ENCODE measurements at places on chromosomes 16 and 17. TPM values are rescaled to one million over a fixed set of nuclear protein-coding genes. Genes with fewer than 3 reads are reported as not detected.

DNA sequence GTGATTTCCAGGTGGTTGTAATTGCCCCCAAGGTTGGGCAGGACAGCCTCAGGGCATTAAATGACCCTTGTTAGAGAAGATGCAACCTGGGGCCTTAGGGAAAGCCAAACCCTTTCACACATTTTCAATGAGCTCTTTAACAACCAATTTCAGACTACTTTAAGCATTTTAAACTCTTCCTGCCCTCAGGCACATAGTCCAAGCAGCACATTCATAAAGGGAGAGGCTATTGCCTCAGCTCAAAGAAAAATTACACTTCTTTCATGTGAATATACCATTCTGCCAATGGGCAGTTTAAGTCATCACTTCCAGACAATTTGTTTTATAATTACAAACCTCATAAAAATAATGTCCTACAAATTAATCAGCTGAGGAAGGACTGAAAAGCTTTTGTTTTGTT, 544.5 kb downstream of the NPIPA7 start:
- DNase-seq = no peak
- H3K4me3 ChIP-seq = no peak overlapping the region
- no peaks in the 10 kb centered on the region for H3K36me3 ChIP-seq
- no peaks in the 10 kb centered on the region for H3K4me1 ChIP-seq
- H3K27ac ChIP-seq = no peak overlapping the region

DNA sequence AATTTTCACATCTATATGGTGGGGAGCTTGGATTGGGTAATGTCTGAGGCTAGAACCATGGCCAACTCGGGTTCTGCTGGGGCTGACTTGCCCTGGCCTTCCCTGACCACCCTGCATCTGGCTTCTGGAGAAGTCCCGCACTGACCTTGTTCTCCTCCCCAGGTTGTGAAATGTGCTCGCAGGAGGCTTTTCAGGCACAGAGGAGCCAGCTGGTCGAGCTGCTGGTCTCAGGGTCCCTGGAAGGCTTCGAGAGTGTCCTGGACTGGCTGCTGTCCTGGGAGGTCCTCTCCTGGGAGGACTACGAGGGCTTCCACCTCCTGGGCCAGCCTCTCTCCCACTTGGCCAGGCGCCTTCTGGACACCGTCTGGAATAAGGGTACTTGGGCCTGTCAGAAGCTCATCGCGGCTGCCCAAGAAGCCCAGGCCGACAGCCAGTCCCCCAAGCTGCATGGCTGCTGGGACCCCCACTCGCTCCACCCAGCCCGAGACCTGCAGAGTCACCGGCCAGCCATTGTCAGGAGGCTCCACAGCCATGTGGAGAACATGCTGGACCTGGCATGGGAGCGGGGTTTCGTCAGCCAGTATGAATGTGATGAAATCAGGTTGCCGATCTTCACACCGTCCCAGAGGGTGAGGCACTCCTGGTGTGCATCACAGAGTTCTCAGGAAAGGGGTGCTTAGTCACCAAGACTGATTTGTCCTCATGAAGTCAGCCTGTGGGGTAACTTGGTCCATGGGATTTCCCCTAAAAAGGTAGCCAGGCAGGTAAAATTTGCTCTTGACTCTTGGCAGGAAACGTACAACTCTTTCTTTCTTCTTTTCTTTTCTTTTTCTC, 6.1 kb downstream of the NOD2 start:
- no peaks in the 10 kb centered on the region for H3K36me3 ChIP-seq
- no peaks in the 10 kb centered on the region for H3K27me3 ChIP-seq
- H3K4me1 ChIP-seq = peaks cover 44% of the 10 kb centered on the region
- no peak overlapping the region for H3K4me3 ChIP-seq
- DNase-seq = peak; percentile 46

DNA sequence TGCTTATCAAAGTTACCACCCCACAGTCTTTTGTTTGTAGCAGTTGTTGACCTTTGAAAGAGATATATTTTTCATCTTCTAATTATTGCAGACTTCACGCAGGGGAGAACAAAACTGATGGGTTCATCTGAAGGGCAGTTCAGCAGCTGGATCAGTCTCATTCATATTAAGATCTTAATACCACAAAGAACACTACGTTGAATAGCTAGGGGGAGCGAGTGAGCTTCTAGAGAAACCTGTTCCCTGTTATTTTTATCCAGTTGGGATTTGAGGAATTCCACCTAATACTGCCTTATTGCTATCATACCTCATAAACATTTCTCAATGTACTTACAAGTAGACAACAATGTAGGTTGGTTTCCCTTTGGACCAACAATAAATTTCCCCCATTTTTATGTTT, 306.1 kb upstream of the KIF2B start:
- no peaks in the 10 kb centered on the region for H3K27me3 ChIP-seq
- no peak for DNase-seq
- H3K27ac ChIP-seq = no peak overlapping the region

GRCh38 chr16:72397876-72398275, 225.9 kb upstream of the PMFBP1 start:
- H3K27me3 ChIP-seq = no peaks in the 10 kb centered on the region
- no peak overlapping the region for H3K4me3 ChIP-seq
- DNase-seq = no peak
- H3K27ac ChIP-seq = no peak overlapping the region
- H3K4me1 ChIP-seq = no peaks in the 10 kb centered on the region
- H3K36me3 ChIP-seq = no peaks in the 10 kb centered on the region

- H3K4me3 ChIP-seq = no peak overlapping the region
- no peaks in the 10 kb centered on the region for H3K36me3 ChIP-seq
- no peak overlapping the region for H3K27ac ChIP-seq
- no peak for DNase-seq
Observed at GRCh38 chr17:79587945-79588344, 22.9 kb downstream of the RBFOX3 start.

DNA sequence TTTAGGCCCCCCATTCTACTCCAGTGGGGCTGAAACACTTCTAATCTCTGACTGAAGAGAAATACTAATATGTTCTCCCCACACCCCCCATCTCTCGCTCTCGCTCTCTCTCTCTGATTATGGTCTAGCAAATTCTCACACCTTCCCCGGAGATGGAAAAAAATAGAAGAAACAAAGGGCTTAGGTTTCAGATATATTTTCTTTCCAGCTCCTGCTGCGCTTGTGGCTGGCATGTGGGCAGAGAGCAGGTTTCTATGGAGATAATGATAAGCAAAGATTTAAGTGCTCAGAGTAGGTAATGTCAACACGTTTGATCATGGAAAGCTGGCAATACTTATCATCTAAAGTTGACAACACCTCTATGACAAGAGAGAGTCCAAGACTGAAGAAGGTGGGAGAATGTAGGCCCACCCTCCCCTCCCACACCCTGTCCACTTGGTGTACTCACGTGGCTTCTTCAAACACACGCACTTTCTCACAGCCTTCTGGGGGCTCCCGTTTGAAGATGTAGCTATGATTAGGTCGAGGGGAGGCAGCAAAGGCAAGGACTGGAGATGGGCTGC, 8.0 kb upstream of the SLC35B1 start:
- DNase-seq = peak; percentile 41
- no peaks in the 10 kb centered on the region for H3K27me3 ChIP-seq
- H3K36me3 ChIP-seq = peaks cover 37% of the 10 kb centered on the region
- H3K4me3 ChIP-seq = no peak overlapping the region
- H3K4me1 ChIP-seq = peaks cover 49% of the 10 kb centered on the region
- H3K27ac ChIP-seq = peak overlapping the region; percentile 66

DNA sequence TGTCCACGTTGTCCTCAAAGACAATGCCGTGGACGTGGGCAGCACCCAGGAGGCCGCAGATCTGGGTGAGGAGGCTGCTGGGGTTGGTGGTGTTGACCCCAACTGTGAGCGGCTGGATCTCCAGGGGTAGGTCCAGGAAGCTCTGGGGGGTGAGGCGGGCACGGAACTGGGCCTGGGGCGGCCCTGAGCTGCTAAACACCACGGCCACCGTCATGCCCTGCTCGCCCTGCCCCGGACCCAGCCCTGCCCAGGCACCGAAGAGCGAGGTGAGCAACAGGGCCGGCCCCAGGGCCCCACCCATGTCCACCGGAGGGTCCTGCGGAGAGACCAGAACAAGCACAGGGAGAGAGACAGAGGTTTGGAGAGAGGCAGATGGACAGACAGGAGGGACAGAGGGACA, 4.9 kb downstream of the GRIN2C start:
- no peaks in the 10 kb centered on the region for H3K36me3 ChIP-seq
- H3K27ac ChIP-seq = no peak overlapping the region
- no peak overlapping the region for H3K4me3 ChIP-seq
- H3K4me1 ChIP-seq = no peaks in the 10 kb centered on the region
- DNase-seq = no peak

- H3K27me3 ChIP-seq = no peaks in the 10 kb centered on the region
- H3K36me3 ChIP-seq = no peaks in the 10 kb centered on the region
- no peaks in the 10 kb centered on the region for H3K4me1 ChIP-seq
- no peak overlapping the region for H3K4me3 ChIP-seq
- DNase-seq = no peak
Observed at GRCh38 chr17:69678206-69678605, 263.7 kb downstream of the MAP2K6 start.

DNA sequence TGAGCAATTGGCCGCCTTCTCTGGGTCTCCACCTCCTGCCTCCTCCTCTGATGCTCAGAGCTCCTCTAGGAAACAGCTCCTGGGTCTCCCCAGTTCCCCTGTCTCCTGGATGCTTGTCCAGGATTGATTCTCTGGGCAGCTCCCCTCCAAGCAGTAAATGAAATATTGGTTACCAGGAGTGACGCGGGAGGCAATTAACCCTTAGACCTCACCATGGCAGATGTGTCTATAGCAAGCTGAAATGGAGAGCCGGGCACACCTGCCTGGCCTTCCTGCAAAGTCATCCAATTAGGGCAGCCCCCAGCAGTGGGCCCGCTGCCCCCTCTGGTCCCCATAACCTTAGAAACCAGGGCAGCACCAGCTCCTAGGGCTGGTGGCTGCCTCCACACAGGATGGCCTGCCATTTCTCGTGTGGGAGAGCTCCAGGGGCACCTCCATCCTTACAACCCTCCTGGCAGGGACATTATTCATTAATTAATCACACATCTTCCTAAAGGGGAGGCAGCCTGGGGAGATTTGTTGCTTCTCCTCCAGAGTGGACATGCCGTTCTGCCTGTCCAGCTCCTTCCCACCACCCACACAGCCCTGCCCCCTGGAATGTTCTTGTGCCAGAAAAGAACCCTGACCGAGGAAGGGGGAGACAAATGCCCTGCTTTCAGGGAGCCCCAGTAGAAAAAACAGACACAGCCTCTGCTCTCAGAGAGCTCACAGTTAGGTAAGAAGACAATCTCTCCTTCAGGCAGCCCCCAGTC, 8.3 kb upstream of the KIF18B start:
- no peaks in the 10 kb centered on the region for H3K4me1 ChIP-seq
- H3K27me3 ChIP-seq = peaks cover 4% of the 10 kb centered on the region
- no peak overlapping the region for H3K4me3 ChIP-seq
- H3K36me3 ChIP-seq = no peaks in the 10 kb centered on the region
- no peak overlapping the region for H3K27ac ChIP-seq
- DNase-seq = no peak

DNA sequence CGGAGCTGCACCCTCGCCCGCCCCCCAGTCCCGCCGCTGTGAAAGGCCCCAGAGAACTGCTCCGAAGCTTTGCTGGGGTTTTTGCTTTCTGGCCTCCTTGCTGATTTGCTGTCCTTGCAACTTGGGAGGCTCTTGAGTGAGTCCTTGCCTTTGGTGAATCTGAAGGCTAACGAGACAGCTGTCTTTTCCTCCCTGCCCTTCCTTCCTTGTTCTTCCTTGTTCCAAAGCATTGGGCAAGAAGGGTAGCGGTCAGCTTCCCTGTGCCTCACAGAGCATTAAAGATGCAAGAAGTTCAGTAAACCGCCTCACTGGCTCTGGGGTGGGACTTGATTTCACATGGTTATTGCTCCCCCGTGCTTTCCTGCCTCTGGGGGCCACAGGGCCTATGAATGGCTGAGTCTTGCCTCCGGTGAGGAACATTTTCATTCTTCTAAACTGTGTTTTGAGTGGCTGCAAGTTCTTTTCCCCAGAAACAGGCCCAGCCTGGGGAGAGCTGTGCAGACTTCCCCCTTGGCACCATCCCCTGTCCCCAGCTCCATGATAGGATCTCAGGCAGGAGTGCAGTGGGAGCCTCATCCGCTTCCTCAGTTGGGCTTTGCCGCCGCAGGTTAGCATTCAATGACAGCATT, 1.4 kb downstream of the YPEL2 start:
- no peak for DNase-seq
- no peaks in the 10 kb centered on the region for H3K36me3 ChIP-seq
- peak overlapping the region; percentile 77 for H3K27ac ChIP-seq
- peaks cover 46% of the 10 kb centered on the region for H3K4me1 ChIP-seq
- peak overlapping the region; percentile 67 for H3K4me3 ChIP-seq
- no peaks in the 10 kb centered on the region for H3K27me3 ChIP-seq

DNA sequence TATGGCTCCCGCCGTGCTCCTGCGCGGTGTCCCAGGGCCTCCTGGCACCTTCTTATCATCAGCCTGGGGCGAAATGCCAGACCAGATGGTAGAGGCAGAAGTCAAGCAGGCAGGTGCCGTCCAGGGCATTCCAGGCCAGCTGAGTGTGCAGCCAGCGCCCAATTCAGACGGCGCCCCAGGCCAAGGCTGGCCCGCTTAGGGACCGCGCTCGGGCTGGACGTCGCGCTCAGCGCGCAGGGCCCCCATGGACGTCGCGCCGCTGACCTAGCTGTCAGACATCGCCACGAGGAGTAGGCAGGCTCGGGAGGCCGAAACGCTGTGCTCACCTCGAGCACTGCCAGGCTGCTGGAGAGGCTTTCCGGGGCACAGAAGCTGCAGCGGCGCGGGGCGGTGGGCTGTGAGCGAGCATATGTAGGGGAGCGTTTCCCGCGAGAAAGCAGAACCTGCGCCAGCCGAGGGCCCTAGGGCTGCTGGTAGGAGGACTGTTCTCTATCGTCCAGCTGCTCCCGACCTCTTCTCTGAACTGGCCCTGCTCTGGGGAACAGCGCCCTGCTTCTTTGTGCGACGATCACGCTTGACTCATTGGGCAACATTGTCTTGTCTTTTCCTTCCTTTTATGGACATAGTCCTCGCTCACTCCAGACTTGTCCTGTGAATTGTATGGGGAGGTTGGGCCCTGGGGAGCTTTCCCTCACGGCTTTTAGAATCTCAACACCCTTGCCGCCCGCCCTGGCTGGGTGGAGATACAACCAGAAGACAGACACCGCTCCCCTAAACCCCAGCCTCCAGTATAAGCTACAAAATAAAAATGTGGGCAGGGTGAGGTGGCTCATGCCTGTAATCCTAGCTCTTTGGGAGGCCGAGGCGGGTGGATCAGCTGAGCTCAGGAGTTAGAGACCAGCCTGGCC, 8.4 kb upstream of the CA4 start:
- no peaks in the 10 kb centered on the region for H3K36me3 ChIP-seq
- H3K4me3 ChIP-seq = no peak overlapping the region
- H3K27me3 ChIP-seq = peaks cover 8% of the 10 kb centered on the region
- H3K4me1 ChIP-seq = peaks cover 5% of the 10 kb centered on the region
- no peak overlapping the region for H3K27ac ChIP-seq

- no peaks in the 10 kb centered on the region for H3K4me1 ChIP-seq
- no peaks in the 10 kb centered on the region for H3K36me3 ChIP-seq
- no peak for DNase-seq
- no peak overlapping the region for H3K27ac ChIP-seq
- no peaks in the 10 kb centered on the region for H3K27me3 ChIP-seq
- no peak overlapping the region for H3K4me3 ChIP-seq
Observed at GRCh38 chr16:80366023-80366422, 174.8 kb upstream of the DYNLRB2 start.

NPTX1 gene
- total RNA-seq = 0.22 TPM

CCL8 gene
- total RNA-seq = not detected

ABCC6 gene
- not detected for total RNA-seq

HEXD gene
- total RNA-seq = 62.4 TPM

NR1D1 gene
- total RNA-seq = 18.6 TPM

SPNS2 gene
- 0.44 TPM for total RNA-seq
